CD4-positive, alpha-beta T cell treated with Interleukin-17A for 1 hour (primary cell): ENCODE measurements at places on chromosomes 7 and 10.

DNA sequence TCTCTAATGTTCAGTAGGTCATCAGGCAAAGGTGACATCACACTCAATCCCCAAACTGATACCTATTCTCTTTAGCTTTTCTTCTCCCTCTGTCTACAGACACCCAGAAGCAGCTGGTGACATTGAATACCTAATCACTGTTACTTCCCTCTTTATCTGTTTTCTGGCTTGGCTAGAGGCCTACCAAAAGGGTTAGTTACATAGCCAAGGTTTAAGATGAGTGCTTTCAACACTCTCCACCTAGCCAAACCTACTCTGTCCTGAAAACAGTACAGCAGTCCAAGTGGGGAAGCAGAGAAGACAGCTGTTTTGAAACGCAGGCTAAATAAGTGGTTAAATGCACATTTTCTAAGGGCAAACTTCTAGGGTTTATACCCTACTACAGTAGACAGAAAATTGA, 39.4 kb downstream of the CCNJ start:
- no peak for DNase-seq

DNA sequence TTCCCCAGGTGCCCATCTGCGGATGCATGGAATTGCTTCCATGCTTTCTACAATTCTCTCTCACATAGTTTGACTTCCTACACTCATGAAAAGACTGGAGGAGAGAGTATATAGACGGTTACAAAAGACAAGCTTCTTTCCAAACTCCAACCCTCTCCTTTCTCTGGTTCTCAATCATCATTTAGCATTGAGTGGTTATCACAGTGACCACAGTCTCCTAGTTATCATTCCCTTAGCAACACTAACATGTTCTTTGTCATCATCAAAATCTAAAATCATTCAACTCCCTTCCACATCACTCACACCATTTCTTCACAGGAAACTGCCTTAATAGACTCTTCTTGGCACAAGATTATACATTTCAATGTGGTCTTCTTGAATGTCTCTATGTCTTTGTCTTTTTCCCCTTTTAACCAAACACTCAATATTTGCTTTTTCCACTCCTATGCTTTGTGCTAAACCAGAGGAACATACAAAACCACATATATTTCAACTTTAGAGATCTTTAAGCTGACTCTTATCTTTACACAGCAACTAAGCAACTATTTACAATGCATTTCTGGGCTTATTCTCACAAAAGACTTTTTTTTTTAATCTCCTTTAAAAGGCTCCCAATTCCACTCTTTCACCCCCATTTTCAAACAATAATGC, 126.3 kb downstream of the CNOT4 start:
- DNase-seq, result no peak

GRCh38 chr7:25578991-25579777, 350.9 kb upstream of the NPVF start:
- no peak for DNase-seq

DNA sequence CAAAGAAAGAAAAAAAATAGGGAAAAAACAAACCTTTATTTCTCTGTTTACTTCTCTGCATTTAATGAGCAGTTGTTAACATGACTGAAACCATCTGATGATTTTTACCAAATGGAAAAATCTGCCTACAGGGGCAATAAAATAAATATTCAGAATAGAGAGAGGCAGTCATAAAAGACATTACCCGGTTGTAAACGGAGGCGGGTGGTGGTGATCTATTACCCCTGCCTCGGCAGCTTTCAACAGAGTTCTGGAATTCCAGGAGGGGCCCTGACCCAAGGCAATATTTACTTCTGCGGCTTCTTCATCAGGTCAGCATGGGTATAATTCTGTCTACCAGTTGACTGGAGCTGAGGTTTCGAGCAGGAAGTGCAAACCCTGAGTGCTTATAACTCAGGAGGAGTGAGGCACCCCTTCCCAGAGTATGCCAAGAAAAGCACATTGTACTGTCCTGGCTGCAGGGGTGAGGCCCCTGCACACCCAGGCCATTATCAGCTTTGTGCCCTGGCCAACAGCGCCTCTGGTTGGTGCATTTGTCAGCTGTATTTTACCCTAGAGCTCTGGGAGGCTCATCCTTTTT, 8.2 kb upstream of the CXCL12 start:
- DNase-seq, result no peak

DNA sequence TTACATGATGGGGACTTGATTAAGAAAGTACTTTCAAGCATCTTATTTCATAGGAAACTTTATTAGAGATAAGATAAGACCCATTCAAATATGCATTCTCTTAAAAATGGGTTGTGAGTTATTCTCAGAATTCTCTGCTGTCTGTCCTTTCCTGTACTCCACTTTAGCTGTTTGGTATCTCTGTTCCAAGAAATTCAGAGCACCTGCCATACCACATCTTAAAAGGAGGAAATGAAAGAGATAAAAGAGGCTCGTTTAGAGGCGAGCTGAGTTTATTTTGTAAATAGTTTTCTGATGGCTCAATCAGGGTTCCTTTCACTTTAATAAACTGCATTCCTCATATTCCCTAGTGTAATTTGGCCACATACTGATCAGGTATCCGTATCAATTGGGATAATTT, 87.2 kb downstream of the MDFIC start:
- peak; percentile 61 for DNase-seq

- no peak for DNase-seq
Observed at GRCh38 chr10:78383378-78384048, 349.9 kb downstream of the RPS24 start.

DNA sequence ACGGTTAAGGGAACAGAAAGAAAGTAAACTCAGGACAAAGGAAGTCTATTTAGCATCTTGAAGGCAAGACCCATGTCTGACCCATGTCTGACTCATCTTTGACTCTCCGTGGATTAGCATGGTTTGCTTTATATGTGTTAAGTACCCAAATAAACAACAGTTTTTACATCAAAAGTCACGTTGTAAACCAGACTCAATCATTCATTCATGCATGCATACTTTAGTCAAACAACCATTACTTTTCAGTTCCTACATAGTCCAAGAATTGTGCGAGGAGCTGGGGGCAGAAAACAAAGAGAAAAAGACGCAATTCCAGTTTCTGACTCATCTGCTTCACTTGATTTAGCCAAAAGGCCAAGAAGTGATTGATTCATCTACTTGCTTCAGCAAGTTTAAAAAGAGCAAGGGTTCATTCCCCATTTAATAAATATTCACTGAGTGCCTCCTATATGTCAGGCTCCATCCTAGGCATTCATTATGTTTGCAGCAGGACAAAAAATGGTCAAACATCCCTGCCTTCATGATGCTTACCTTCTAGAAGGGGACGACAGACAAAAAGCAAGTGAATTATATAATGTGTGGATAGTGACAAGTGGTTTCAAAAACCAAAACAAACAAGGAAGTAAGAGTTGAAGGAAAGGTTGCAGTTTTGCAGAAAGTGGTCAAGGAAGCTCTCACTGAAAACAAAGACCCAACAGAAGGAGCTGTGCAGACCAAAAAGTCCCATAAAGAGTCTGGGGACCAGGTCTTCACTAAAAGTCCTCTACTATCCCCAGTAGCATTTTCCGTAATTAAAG, 116.2 kb downstream of the FAM107B start:
- DNase-seq, result peak; percentile 16

- no peak for DNase-seq
Observed at GRCh38 chr10:55158633-55159032, 357.6 kb upstream of the PCDH15 start.

- no peak for DNase-seq
Observed at GRCh38 chr10:4109469-4109868, 324.5 kb upstream of the KLF6 start.

- DNase-seq, result peak; percentile 78
Observed at GRCh38 chr10:80535671-80536360, 1.9 kb upstream of the SH2D4B start.

GRCh38 chr7:142646386-142647140, 102.7 kb upstream of the PRSS1 start:
- no peak for DNase-seq

DNA sequence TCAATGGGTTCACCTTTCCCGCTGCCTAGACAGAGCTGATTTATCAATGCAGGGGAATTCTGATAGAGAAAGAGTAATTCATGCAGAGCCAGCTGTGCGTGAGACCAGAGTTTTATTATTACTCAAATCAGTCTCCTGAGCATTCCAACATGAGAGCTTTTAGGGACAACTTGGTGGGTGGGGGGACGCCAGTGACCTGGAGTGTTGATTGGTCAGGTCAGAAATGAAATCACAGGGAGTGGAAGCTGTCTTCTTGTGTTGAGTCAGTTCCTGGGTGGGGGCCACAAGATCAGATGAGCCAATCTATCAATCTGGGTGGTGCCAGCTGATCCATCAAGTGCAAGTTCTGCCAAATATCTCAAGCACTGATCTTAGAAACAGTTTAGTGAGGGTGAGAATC, 99.0 kb upstream of the CAV2 start:
- no peak for DNase-seq

GRCh38 chr10:5650664-5651387, 15.6 kb downstream of the ASB13 start:
- no peak for DNase-seq

- no peak for DNase-seq
Observed at GRCh38 chr10:75402486-75403143, 1.1 kb upstream of the ZNF503 start.

- DNase-seq, result no peak
Observed at GRCh38 chr10:110209926-110210673, 2.7 kb downstream of the MXI1 start.

DNA sequence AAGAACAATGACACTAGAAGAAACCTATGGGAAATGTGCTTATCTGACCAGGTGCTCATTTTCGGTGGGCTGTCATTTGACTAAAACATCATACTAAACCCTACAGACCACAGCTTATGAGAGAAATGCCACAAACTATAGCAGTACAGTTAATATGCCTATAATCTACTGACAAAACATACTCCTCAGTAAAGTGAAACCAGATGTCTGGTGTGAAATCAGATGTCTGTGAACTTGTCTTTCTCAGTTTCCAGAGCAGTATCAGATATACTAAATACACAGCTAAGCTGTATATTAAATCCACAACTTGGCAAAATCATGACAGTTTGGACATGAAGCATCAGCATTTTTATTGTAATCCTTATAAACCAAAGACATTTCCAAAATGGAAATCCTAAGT, 3.3 kb downstream of the IMMP2L start:
- DNase-seq, result no peak

GRCh38 chr10:29104661-29105399, 184.0 kb upstream of the LYZL1 start:
- no peak for DNase-seq

DNA sequence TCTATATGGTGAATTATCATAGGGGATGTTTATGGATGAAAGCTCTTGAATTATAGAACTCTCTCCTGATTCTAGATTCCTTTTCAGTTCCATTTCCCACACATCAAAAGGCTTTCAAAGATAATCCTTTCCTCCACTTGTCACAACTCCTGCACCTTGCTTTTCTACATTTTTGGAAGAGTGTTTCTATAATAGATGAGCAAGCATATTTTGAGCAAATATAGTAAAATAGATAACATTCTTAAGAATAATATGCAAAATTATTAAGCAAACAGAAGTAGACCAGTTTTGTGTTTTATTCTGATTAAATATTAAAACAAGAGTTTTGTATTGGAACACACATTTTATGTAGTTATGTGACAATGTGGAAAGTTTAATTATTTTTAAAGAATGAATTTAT, 340.7 kb downstream of the EXOC4 start:
- no peak for DNase-seq

DNA sequence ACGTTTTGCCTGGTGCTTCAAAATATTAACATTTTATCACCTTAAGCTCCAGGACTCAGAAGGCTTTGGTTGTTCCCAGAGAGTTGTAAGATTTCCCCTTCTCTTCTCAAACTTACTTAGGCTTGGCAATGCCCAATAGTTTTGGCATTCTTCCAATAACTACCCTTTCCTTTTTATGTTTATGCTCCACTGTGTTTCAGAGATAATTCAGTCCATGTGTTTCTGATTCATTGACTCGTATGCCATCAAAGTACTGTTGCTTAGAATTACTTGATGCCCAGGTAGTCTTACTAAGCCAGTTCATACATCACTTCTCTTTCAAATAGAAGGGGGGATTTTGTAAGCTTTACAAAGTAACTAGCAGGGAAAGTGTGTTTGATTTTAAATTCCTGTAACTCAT, 66.6 kb downstream of the AGMO start:
- no peak for DNase-seq

GRCh38 chr7:79377097-79377496, 76.4 kb downstream of the MAGI2 start:
- no peak for DNase-seq

GRCh38 chr10:15439341-15439842, 68.3 kb upstream of the FAM171A1 start:
- DNase-seq, result no peak

GRCh38 chr7:15016315-15016667, 113.7 kb upstream of the DGKB start:
- DNase-seq, result no peak

DNA sequence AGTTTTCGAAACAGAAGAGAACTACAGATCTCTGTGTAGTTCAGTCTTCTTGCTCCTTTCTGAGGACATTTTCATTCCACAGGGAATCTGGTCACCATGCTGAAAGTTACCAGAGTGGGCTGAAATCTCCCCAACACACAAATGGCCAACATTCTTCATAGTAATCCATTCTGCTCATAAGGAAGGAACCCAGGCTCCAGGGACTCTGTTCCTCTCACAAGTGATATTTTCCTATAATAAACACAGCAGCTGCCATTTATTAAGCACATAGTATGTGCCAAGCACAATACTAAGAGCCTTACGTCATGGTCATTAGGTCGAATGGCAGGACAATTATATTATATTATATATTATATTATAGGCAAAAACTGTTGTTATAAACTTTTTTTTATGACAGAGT, 109.8 kb downstream of the RAB11FIP2 start:
- no peak for DNase-seq

DNA sequence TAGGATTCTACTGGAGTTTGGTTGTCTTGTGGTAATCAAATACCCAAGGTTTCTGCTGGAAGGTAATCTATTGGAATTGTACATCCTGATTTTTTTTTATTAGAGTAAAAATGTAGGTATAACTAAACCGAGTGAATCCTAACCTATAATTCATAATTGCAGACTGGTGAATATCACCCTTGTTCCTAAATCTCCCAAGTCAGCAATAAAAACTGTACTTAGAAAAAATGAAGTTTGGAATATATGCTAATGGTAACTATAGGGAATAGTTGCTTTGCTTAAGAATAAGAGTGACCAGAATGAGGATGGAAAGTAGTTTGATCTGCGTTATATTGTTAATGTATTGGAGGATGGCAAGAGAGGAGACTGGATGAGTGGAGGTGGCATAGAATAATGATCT, 10.7 kb upstream of the FZD8 start:
- no peak for DNase-seq
